ENCODE measurements at places on chromosomes 2 and 18. TPM values are rescaled to one million over a fixed set of nuclear protein-coding genes. Genes with fewer than 3 reads are reported as not detected.
A peak's percentile ranks its signal among the peaks of the same experiment; 100 is the strongest.

FTCDNL1 gene
- 2.5 TPM for total RNA-seq

GRCh38 chr2:162211732-162212131 is 31.5 kb downstream of the FAP start:
- no peak for DNase-seq

DNA sequence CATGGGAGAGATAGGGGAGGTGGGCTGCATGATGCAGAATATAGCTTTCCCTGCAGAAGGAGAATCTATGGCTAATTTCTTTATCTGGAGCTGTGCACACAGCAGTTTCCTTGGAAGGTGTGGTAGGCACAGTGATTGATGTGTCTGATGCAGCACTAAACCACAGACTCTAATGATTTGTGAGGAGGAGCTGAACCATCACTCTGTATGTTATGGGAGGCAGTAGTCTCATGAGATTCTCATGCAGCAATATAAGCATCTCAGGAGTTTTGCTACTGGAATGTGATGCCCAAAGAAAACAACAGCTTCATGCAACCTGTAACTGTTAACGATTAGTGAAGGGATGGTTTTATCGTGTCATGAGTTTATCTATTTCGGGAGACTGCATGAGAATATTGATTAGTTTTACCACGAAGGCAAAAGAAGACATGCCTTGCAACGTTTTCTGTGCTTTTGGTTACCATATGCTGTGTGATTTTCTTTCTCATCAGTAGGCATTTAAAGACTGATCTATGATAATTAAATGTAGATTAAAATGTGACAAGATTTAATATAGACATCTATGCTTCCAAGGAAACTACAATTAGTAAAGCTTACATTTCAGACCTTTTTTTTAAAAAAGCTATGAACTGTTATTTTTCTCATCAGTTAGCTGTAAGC is 286.8 kb downstream of the ARL6IP6 start:
- no peak for DNase-seq

GRCh38 chr2:136932700-136933099 is 167.4 kb downstream of the THSD7B start:
- DNase-seq, result no peak

DNA sequence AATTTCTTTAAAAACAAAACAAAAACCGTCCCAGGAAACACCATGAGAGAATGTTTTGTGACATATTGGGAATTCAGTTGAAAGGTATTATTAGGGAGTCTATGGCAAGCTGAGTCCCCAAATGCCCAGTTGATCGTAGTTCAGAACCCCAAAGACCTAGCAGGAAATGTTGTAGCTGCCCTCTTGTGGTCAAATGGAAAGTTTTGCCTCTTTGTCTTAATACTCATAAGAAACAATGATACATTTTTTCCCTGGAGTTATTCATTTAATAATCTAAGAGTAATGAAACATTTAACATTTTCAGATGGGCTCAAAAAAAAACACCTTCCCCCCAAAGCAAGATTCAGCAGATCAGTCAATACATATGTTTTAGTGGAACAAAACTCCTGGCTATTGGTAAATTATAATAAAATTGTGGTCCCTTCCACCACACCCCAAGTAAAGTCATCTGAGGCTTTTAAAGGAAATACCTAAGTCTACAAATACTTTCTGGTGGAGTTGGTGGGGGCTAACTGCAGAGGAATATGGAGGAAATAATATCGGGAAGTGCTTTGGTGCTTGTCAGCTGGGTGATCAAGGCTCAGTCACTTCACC is 37.8 kb upstream of the EFEMP1 start:
- no peak for DNase-seq

GRCh38 chr2:16285813-16286510 is 345.6 kb downstream of the MYCN start:
- DNase-seq, result no peak

BOK gene
- total RNA-seq, result 4.1 TPM

CYBRD1 gene
- total RNA-seq, result 52.1 TPM

- DNase-seq, result no peak
These were observed 70.5 kb downstream of the CSRNP3 start for GRCh38 chr2:165539985-165540384.

AQP12B gene
- total RNA-seq, result not detected

DNA sequence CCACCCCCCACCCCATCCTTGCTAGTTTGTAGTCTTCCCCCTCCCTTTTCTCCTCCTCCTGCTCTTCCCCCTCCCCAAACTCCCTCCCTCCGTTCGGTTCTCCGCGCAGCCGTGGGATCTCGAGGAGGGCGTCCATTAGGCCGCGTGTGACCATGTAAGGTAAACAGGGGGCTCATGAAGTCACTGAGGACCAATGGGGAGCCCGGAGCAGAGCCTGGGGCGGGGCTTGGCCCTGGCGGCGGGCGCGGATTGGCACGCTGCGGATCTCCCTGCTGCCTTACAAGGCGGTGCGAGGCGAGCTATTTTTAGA is 246 bp upstream of the KLF7 start:
- DNase-seq, result peak; percentile 99

- DNase-seq, result no peak
These were observed 53.6 kb downstream of the TANC1 start for GRCh38 chr2:159022019-159022418.

WNT6 gene
- total RNA-seq, result 0.15 TPM

MROH2A gene
- total RNA-seq, result not detected

CYRIA gene
- total RNA-seq, result 4.1 TPM

DNA sequence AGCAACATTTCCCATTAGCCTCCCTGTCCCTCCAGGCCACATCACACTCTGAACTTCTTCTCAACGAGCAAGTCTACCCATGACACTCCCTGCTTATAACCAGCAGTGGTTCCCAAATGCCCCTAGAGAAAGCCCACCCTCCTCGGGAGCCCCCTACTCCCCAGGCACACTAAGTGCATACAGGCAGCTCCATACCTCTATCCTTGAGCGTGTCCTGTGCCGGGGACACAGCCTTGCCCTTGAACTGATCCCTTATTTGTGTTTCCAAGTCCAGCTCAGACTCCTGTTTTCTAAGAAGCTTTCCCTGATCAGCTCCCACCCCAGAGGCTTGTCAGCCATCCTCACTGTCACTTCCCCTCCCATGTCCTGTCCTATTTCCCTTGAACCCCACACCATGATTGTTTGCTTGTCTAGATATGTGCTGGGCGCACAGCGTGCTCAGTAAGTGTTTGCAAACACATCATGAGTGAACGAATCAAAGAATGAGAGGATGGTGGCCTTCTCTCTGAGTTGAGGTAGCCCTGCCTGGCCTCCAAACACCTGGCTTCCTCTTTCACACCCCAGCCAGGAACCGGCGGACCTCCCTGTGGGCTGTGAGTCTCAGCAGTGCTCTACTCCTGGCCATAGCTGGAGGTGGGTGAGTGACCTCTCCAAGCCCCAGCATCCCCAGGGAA is 2.1 kb downstream of the TEX51 start:
- no peak for DNase-seq

- no peak for DNase-seq
These were observed 42.7 kb upstream of the TGFA start for GRCh38 chr2:70596293-70596692.

- no peak for DNase-seq
These were observed 129.5 kb downstream of the EVA1A start for GRCh38 chr2:75431276-75431675.

FRZB gene
- 0.98 TPM for total RNA-seq

DUSP2 gene
- 2.3 TPM for total RNA-seq

DNA sequence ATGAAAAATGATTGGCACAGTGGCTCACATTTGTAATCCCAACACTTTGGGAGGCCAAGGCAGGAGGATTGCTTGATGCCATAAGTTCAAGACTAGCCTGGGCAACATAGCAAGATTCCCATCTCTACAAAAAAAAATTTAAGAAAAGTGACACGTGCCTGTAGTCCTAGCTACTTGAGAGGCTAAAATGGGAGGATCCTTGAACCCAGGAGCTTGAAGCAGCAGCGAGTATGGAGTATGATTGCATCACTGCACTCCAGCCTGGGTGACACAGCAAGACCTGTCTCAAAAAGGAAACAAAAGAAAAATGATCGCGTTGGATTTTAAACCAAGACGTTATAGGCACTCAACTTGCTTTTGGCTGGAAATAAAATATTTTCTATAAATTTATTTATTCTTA is 37.8 kb upstream of the CREB1 start:
- no peak for DNase-seq

GRCh38 chr2:8314063-8314462 is 367.8 kb upstream of the ID2 start:
- DNase-seq, result no peak

- no peak for DNase-seq
These were observed 22.6 kb downstream of the ST6GAL2 start for GRCh38 chr2:106863387-106863786.

GATA6 gene
- total RNA-seq, result 69.9 TPM

CREG2 gene
- total RNA-seq, result not detected
